Left cardiac atrium (tissue), 4 donors: ENCODE measurements at places on chromosomes 4 and X.

DNA sequence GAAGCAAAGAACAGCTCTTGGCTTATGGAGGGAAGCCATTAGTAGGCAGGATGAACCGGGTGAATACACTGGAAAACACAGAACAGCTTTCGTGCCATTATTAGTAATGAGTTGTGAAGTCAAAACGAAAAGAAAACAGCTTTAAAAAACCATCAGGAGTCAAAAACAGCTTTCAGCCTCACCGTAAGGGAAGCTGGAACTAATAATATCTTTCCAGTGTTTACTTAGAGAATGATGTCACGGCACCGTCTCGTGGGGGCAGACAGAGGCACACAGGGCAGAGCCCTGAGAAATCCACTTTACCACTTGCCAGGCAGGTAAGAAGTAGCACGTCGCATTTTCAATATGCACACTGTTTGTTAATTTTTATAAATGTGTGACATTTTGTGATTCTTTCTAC is 37.9 kb upstream of the HMX1 start:
- no peak for DNase-seq

DNA sequence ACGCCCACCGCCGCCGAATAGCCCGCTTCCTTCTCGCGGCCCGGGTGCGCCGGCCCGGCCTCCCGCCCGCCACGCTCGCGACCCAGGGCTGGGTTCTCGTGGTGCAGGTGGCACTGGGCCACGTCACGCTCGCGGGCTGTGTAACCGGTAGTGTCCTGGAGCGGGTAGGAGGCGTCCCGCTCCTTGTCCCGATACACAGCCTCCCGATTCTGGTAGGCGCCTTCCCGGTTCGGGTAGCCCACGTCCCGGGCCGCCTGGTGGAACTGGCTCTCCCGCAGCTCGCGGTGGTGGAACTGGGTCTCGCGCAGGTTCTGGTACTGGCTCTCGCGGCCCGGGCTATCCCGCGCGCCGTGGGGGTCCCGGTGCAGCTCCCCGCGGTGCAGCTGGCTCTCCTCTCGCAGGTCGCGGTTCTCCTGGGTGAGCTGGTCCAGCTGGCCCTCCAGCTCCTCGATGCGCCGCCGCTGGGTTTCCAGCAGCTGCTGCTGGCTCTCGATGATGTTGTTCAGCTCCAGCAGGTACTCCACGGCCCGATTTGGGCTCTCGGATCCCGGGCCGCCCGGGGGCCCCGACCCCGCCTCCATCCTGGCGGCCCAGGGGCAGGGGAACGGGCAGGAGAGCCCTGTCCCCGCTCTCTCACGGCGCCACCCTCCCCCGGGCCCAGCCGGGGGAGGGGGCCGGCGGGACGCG is 39.3 kb upstream of the IQSEC2 start:
- DNase-seq = peak; percentile 29

DNA sequence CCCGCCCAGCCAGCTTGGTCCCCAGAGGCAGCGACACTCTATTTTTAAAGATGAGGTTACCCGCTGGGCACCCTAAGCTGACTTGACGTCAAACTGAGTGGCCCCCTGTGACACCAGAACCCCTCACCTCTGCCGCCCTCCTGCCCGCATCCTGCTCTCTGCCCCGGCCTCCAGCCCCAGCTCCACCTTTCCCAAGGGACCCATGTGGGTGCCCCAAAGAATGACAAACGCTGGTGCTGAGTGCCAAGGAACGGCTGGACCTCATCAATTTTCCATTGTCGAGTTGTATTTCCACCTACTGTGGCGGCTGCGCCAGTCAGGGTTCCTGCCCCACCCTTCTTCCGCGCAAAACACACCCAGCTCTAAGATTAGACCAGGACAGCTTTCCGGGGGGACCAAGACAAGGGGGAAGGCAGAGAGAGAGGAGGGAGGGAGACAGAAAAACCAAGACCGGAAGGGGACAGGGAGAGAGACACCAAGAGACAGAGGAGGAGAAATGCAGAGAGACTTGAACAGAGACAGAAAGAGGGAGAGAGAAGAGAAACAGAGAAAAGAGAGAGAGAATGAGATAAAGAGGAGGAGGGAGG is 2.0 kb downstream of the PRKX start:
- peak; percentile 43 for DNase-seq

GRCh38 chr4:95541889-95542607 is 6.7 kb downstream of the UNC5C start:
- no peak for DNase-seq
